ENCODE measurements at places on chromosomes 7 and 10. TPM values are rescaled to one million over a fixed set of nuclear protein-coding genes. Genes with fewer than 3 reads are reported as not detected.

DNA sequence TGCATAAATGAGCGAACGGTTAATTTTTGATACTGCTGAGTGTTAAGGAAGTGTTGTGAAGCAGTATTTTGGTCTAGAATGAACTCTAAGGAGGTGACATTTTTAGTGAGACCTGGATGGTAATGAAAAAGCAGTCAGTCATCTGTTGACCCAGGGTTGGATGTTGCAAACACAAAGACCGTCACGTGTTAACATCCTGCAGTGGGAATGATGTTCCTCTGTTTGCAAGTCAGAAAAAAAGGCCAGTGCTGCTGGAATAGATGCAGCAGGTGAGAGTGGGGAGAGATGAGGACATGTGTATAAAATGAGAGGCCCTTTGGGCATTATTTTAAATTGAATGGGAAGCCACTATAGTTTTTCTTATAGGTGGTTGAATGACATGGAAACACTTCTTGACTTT, 39.3 kb downstream of the INSYN2A start:
- DNase-seq, result no peak
- H3K27ac ChIP-seq, result no peak overlapping the region
- H3K4me1 ChIP-seq, result peaks cover 9% of the 10 kb centered on the region
- no peak overlapping the region for H3K4me3 ChIP-seq

GRCh38 chr7:85469446-85470010, 282.7 kb upstream of the SEMA3D start:
- DNase-seq, result no peak
- H3K36me3 ChIP-seq, result no peaks in the 10 kb centered on the region
- no peaks in the 10 kb centered on the region for H3K27me3 ChIP-seq
- H3K4me1 ChIP-seq, result peaks cover 4% of the 10 kb centered on the region
- no peak overlapping the region for H3K4me3 ChIP-seq

GRCh38 chr7:141301544-141301943, 227.7 kb downstream of the TMEM178B start:
- no peak overlapping the region for H3K27ac ChIP-seq
- no peaks in the 10 kb centered on the region for H3K4me1 ChIP-seq
- no peaks in the 10 kb centered on the region for H3K27me3 ChIP-seq
- no peaks in the 10 kb centered on the region for H3K36me3 ChIP-seq

Gene MSMB
- polyA plus RNA-seq, result not detected

Gene FAM25G
- not detected for polyA plus RNA-seq

DNA sequence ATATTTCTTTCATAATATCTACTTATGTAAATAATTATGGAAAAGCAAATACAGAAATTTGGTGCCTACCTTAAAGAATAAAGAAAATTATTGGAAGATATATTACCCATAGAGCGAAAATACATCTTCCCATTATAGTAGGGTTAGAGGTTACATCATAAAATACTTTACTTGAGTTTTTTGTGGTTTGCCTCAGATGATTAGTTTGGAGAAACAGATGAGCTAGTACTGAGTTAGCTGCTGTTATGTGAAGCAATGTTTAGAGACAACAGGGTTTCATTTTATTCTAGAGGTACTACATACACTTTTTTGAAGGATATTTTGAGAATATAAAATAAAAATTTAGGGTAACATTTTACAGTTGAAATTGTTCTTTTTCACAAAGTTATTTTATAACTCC, 2.9 kb upstream of the MLLT10 start:
- H3K27me3 ChIP-seq, result no peaks in the 10 kb centered on the region
- H3K27ac ChIP-seq, result peak overlapping the region; percentile 64

Gene GFRA1
- polyA plus RNA-seq, result 2.6 TPM

DNA sequence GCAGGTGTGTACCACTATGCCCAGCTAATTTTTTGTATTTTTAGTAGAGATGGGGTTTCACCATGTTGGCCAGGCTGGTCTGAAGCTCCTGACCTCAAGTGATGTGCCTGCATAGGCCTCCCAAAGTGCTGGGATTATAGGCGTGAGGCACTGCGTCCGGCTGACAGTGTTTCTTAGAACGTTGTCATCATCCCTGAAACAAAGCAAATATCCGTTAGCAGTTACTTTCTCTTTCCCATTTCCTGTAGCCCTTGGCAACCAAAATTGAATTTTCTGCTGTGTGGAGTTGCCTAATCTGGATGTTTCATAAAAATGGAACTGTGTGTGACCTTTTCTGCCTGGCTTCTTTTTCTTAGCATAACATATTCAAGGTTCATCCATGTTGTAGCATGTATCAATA, 22.4 kb downstream of the ZNF33A start:
- no peak overlapping the region for H3K4me3 ChIP-seq
- no peaks in the 10 kb centered on the region for H3K4me1 ChIP-seq
- H3K27me3 ChIP-seq, result no peaks in the 10 kb centered on the region
- H3K27ac ChIP-seq, result no peak overlapping the region
- H3K36me3 ChIP-seq, result peaks cover 21% of the 10 kb centered on the region
- no peak for DNase-seq

DNA sequence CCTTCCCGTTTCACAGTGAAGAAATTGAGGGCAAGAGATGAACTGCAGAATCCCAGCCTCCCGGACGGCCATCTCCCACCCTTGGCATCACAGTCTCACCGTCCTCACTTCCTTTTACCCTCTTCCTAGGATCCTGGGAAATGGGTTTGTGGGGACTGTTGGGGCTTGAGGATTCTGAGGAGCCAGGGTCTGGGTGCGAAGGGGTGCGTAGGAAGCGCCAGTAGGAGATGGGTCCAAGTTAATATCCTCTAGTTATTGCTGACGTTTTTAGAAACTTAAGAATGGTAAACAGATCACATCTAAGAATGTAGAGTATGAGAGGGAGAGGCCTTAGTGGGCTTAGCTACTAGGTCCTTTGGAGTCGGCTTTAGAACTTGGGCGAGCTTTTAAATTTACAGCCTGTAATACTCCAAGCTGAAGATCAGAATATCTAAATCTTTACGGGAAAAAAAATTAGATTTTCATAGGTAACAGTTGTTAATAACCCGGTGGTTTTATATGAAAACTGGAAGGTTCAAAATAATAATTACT, 696 bp downstream of the MALSU1 start:
- H3K27ac ChIP-seq, result peak overlapping the region; percentile 74
- peak; percentile 56 for DNase-seq

DNA sequence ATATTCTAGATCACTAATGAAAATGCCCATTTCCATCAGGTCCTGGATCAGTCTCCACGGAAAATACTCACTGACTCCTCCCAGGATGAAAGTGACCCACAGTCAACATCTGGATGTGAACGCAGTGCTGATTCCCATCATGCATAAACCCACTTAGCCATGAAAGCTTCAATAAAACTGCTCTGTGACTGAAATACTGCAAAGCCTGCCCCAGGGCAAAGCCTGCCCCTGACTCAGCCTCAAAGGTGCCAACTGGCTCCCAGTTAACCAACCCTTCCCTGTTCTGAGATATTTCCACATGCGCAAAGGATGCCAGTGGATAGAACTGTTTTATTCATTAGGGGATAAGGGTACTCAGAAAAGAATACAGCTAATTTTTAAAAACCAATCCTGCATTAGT, 24.0 kb downstream of the OSBPL3 start:
- H3K27me3 ChIP-seq, result no peaks in the 10 kb centered on the region
- peaks cover 11% of the 10 kb centered on the region for H3K4me1 ChIP-seq
- DNase-seq, result peak; percentile 63
- no peaks in the 10 kb centered on the region for H3K36me3 ChIP-seq
- no peak overlapping the region for H3K27ac ChIP-seq

- H3K4me1 ChIP-seq, result peaks cover 3% of the 10 kb centered on the region
- no peak for DNase-seq
- H3K4me3 ChIP-seq, result no peak overlapping the region
Observed at GRCh38 chr7:90777041-90777440, 180.9 kb downstream of the CDK14 start.

- no peaks in the 10 kb centered on the region for H3K36me3 ChIP-seq
- no peak for DNase-seq
- no peak overlapping the region for H3K4me3 ChIP-seq
- H3K27ac ChIP-seq, result no peak overlapping the region
- H3K27me3 ChIP-seq, result no peaks in the 10 kb centered on the region
Observed at GRCh38 chr7:102008535-102009262, 191.3 kb downstream of the CUX1 start.

Gene C10orf143
- polyA plus RNA-seq, result 2.2 TPM

GRCh38 chr7:95517458-95517857, 31.7 kb downstream of the ASB4 start:
- no peak overlapping the region for H3K4me3 ChIP-seq
- H3K4me1 ChIP-seq, result no peaks in the 10 kb centered on the region
- peaks cover 37% of the 10 kb centered on the region for H3K27me3 ChIP-seq
- H3K36me3 ChIP-seq, result no peaks in the 10 kb centered on the region
- H3K27ac ChIP-seq, result no peak overlapping the region
- no peak for DNase-seq

DNA sequence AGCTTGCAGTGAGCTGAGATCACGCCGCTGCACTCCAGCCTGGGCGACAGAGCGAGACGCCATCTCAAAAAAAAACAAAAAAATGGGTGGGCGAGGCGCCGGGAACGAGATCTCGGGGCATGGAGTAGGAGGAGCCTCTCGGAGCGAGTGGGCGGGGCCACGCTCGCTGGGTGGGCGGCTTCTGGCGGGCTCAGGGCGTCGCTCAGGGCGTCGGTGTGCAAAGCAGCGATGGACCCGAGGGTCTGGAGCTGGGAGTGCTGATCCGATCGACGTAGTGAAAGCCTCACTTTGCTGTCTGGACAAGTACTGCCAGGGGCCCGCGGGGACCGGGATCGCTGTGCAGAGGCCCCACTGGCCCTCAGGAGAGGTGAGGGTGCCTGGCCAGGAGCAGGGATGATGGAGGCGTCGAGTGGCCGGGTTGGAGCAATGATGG, 22.6 kb upstream of the AMZ1 start:
- peaks cover 39% of the 10 kb centered on the region for H3K4me1 ChIP-seq
- no peak for DNase-seq
- no peaks in the 10 kb centered on the region for H3K27me3 ChIP-seq
- no peak overlapping the region for H3K4me3 ChIP-seq
- no peak overlapping the region for H3K27ac ChIP-seq

GRCh38 chr10:9097206-9097990, 1042.9 kb downstream of the GATA3 start:
- no peaks in the 10 kb centered on the region for H3K27me3 ChIP-seq
- peaks cover 5% of the 10 kb centered on the region for H3K4me1 ChIP-seq
- no peaks in the 10 kb centered on the region for H3K36me3 ChIP-seq
- no peak for DNase-seq

DNA sequence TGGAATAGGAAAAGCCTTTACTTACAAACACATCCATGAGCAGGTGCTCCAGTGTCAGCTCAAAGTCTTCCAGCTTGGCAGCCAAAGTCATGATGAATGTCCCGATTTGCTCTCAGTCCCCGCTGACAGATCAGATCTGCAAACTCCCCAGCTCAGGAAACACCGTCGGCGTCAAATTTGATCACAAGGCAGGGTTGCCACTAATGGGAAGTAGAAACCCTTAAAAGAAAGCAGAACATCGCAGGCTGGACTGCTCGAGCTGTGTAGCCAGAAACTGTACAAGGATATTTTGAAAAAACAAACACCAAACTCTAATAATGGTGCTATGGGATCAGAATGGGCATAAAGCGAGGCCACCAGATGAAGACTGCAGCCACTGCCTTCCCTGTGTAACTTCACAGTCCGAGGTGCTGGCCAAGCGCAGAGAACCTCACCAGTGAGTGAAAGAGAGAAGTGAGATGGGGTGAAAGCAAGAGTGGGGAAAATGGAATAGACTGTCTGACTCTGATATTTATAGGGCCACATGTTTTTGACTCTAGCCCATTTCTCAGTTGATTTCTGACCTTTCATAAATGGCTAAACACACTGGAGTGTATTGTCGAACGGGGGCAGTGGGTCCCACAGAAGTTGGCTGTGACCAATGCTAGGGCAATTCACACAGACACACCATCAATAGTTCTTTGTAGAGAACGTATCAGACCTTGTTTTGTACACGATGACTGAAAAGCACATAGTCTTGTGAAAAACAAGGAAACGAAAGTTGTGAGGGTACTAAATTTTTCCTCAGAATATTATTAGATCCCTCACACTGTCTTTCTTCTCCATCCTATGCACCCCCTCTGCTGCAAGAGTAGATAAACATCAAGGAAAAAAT, 306.2 kb downstream of the FRMD4A start:
- H3K4me1 ChIP-seq, result no peaks in the 10 kb centered on the region
- no peak overlapping the region for H3K4me3 ChIP-seq
- H3K27ac ChIP-seq, result no peak overlapping the region
- H3K36me3 ChIP-seq, result no peaks in the 10 kb centered on the region

DNA sequence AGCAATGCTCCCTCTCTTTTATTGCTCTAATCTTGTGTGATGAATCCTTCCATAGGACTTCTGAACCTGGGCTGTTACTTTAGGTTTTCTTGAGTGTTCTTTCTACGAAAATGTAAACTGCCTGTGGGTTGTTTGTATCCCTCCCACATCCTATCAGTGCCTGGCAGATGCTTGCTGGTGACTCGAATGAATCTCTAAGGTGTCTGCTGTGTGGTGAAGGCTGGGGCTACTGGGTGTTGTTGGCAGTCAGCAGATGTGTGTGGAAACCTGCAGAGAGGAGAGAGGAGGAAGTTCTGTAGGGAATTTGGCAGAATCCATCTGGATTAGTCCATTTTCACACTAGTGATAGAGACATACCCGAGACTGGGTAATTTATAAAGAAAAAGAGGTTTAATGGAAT, 639.4 kb downstream of the CALN1 start:
- H3K27me3 ChIP-seq, result no peaks in the 10 kb centered on the region
- no peaks in the 10 kb centered on the region for H3K36me3 ChIP-seq
- H3K27ac ChIP-seq, result no peak overlapping the region

Gene SAP25
- polyA plus RNA-seq, result 1.0 TPM

Gene CDHR1
- polyA plus RNA-seq, result 0.02 TPM

Gene CPEB3
- polyA plus RNA-seq, result 0.36 TPM

DNA sequence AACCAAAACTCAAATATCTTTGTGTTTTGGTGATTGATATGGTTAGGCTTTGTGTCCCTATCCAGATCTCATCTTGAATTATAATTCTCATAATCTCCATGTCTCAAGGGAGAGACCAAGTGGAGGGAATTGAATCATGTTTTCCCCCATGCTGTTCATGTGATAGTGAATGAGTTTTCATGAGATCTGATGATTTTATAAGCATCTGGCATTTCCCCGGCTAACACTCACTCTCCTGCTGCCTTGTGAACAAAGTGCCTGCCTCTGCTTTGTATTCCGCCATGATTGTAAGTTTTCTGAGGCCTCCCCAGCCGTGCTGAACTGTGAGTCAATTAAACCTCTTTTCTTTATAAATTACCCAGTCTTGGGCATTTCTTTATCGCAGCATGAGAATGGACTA, 419.5 kb downstream of the SH2D4B start:
- H3K27ac ChIP-seq, result no peak overlapping the region
- H3K4me3 ChIP-seq, result no peak overlapping the region
- H3K4me1 ChIP-seq, result no peaks in the 10 kb centered on the region
- H3K36me3 ChIP-seq, result no peaks in the 10 kb centered on the region
- DNase-seq, result no peak

GRCh38 chr7:48337012-48337621, 165.9 kb downstream of the ABCA13 start:
- DNase-seq, result peak; percentile 14
- no peaks in the 10 kb centered on the region for H3K36me3 ChIP-seq
- H3K4me1 ChIP-seq, result no peaks in the 10 kb centered on the region
- no peak overlapping the region for H3K4me3 ChIP-seq

Gene LIPN
- polyA plus RNA-seq, result not detected
